ENCODE measurements at places on chromosomes 3 and 15.

GRCh38 chr15:42582569-42583375, 7.4 kb downstream of the STARD9 start:
- no peak for DNase-seq

GRCh38 chr3:129502641-129503408, 25.6 kb upstream of the RHO start:
- no peak for DNase-seq

- DNase-seq = no peak
These were observed 100.8 kb downstream of the NEO1 start for GRCh38 chr15:73153024-73153423.

DNA sequence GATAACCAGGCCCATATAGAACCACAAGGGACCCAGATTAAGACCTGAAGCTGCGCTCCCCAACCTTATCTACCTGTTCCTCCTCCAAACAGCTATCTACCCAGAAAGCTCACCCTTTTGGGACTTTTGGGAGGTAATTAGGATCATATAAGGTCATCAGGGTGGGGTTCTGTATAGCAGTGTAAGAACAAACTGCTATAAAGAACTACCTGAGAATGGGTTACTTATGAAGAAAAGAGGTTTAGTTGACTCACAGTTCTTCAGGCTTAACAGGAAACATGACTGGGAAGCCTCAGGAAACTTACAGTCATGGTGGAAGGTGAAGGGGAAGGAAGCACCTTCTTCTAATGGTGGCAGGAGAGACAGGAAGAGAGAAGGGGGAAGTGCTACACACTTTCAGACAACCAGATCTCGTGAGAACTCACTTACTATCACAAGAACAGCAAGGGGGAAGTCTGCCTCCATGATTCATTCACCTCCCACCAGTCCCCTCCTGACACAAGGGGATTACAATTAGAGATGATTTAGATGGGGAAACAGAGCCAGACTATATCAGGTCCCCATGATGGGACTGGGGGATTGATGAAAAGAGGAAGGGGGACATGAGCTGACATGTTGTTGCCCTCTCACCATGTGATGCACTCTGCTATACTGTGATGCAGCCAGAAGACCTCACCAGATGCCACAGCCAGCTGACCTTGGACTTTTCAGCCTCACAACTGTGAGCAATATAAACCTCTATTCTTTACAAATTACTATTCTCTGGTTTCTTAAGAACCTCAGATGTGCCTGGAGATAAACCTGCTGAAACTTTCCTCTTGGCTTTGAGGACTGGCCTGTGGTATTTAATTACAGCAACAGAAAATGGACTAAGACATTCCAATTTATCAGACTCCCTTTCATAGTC, 15.3 kb upstream of the FMN1 start:
- no peak for DNase-seq

- no peak for DNase-seq
These were observed 312.9 kb downstream of the RBMS3 start for GRCh38 chr3:29593802-29594201.

DNA sequence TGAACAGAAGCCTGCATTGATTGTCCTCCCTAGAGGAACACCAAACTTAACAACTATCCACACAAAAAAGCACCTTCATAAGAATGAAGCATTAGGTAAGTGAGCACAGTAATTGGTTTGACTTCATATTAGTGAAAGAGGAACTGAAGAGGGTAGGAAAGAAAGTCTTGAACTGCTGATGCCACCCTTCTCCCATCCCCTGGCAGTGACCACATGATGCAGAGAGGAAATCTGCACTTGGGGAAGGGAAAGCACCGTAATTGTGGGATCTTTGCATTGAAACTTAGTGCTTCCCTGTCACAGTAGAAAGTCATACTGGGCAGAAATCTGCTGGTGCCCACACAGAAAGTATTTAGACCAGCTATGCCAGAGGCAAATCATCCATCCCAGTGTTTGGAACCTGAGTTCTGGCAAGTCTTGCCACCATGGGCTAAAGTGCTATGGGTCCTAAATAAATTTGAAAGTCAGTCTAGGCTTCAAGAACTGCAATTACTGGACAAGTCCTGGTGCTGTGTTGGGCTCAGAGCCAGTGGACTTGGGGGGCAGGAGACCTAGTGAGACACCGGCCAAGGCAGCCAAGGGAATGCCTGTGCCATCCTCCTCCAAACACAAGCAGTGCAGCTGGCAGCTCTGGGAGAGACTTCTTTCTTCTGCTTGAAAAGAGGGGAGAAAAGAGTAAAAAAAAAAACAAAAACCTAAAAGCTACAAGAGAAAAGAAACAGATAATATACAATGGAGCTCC, 63.6 kb downstream of the SLC15A2 start:
- DNase-seq = no peak

DNA sequence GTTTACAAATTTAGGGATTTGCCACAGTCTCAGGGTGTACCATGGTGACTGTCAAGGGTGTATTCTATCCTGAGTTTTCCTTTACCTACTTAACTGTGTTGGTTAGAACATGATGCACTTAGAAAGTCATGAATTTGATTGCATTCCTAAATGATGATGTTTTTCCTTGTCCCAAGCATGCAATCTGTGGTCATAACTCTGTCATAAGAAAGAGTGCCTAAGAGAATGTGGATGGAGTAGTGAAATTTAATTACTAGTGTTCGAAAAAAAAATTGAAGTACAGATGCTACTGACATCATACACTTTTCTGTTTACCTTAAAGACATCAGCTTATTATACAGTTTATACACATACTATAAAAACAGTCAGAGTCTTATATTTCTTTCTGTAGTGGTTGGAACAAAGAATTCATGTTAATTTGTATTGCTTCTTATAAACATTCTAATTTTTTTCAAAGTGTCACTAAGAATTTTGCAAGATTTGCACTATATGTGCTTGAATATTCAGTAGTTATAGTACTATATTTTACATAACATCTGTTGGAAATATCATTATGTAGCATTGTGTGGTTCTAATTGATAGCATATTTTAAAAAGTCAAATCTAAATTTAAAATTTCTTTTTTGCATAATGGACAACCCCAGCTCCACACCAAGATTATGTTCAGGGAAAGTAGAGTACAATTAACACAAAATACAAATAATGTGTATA, 231.3 kb upstream of the KCNMB2 start:
- peak; percentile 86 for DNase-seq

DNA sequence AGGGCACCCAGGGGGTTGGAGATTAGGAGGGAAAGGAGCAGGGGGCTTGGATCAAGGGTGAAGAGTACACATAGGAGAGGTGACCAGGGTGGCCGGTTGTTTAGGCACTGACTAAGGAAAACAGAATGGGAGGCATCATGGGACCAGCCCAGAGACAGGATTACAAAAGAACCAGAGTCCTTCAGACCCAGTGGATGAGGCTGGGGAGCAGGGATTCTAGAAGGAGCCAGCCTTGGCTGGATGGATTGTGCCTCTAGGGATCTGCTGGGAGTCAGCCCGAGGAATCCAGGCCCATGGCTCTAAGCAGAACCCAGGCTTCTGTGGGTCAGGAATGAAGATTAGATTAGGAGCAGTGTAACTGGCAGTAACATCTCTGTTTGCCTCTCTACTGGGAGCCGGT, 98.6 kb downstream of the ARNT2 start:
- DNase-seq = no peak

DNA sequence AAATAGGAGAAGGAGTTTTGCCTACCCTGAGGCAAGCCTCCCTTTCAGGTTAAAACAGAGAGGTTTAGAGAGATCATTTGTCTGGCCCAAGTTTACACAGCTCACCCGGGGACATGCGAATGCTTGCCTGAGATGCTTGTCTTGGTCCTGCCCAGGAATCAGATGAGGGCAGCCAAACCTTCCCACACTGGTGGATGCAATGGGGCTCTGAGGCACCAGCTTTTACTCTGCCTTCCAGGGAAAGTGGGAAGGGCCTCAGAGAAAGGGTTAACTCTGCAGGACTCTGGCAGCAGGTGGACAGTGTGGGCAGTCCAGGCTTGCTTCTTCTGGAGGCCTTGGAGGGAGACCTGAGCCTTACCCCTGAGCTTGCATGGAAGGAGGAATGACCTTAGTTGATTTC, 90.0 kb downstream of the LRRK1 start:
- DNase-seq = no peak

DNA sequence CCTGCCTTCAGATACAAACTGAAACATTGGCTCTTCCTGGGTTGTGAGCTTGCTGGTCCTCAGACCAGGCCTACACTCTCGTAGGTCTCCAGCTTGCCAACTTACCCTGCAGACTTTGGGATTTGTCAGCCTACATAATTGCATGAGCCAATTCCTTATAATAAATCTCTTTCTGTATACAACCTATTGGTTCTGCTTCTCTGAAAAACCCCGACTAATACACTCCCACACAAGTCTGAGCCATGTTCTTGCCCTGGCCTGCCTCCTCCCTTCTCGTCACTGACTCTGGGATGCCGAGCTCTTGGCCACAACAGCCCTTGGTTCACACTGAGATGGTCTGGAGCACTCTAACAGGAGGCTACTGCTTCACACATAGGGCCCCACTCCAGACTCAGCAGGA, 9.5 kb downstream of the CYP19A1 start:
- DNase-seq = no peak

GRCh38 chr3:55174747-55175146, 246.9 kb upstream of the LRTM1 start:
- no peak for DNase-seq

- DNase-seq = peak; percentile 33
These were observed 97.5 kb downstream of the RFTN1 start for GRCh38 chr3:16415911-16416476.

GRCh38 chr15:100902436-100903167, 16.6 kb upstream of the LRRK1 start:
- DNase-seq = peak; percentile 81

DNA sequence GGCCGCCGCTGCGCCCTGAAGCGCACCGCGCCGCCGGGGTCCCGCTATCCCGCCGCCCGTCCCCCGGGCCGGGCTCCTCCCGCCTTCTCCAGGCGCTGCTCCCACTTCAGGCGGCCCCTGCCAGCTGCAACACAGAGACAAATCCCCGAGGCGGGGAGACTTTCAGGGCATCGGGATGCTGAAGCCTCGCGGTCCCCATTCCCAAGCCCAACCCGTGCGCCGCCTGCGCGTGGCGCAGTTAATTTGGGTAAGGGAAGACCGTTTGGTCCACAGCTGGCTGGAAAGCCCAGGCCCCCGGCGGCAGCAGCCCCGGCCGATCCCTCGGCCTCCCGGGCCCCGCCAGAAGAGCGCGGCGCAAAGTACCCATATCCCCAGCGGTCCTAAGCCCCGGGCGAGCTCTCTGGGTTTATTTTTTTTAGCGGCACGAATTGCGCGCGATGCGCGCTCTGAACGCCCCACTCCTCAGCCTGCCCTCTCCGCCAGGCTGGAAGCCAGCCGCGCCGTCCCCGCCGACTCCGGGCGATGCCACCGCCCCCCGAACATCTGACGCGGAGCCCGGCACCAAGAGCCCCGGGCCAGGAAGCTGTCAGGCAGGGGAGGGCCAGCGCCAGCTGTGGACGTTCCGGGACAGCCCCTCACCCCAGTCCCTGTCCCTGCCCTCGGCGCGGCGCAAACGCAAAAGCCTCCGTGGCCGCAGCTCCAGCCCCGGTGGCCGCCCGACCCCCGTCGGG, 517 bp downstream of the FBN1 start:
- DNase-seq = peak; percentile 65

GRCh38 chr15:26234976-26235767, 372.0 kb upstream of the ATP10A start:
- no peak for DNase-seq

DNA sequence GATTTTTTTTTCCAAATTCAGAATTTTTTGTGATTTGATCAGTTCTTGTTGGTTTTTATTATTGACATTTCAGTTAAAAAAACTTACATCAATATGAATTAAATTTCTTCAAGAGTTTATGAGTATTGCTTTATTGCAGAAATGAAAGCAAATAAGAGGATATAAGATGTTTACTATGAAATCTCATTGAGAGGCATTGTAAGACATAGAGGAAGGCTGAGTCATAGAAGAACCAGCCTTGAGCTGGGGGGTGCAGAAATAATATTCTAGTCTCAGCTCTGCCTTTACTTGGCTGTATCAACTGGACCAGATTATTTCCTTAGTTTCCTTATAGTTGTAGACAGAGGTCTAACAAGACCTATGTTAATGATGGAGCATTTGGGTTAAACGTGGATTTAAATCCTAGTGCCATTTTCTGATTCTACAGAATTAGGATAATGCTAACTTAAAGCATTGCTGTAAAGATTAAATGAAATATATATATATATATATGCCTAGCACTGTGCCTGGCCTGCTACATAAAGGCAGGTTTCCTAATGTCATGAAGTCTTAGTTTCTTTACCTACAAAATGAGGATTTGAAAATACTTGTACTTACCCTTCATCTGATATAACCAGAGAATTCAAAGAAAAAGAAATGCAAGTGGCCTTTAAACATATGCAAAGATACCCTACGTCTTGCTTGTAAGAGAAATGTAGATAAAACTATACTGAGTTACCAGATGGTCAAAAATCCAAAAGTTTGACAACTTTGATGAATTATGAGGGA, 7.3 kb downstream of the FAM98B start:
- peak; percentile 41 for DNase-seq

DNA sequence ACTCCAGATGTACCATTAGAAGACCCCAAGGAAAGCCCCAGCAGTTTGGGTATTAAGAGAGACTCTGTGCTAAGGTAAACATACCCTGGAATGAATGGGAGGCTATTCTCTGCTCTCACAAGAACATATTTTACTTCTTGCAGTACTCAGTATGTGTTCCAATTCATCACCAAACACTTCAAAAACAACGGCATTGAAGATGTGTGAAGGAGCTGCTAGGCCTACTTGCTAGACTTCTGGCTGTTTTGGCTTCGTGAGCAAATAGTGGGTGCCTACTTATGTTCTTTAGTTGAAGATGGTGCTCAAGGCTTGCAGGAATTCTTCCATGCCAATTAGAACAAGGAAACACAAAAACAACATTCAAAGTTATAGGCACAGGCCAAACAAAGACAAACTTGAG, 514.5 kb downstream of the ROBO1 start:
- DNase-seq = no peak

- no peak for DNase-seq
These were observed 40.7 kb downstream of the RAB27A start for GRCh38 chr15:55248895-55249294.

DNA sequence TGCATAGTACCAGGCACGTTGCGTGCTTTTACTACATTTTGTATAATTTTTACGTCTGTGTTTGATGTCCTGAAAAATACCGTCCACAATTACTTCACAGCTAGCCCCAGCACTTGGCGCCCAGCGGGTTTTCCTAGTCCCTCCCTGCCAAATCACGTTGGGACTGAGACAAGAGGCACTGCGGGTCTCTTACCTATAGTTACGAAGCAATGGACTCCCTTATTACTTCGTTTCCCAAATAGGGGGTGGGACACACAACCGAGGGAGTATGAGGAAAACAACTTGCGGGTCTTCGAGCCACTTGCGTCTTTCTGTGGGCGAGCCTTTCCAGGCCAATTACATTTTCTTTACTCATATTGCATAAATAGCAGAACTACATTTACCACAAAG, 620 bp upstream of the CMSS1 start:
- no peak for DNase-seq

DNA sequence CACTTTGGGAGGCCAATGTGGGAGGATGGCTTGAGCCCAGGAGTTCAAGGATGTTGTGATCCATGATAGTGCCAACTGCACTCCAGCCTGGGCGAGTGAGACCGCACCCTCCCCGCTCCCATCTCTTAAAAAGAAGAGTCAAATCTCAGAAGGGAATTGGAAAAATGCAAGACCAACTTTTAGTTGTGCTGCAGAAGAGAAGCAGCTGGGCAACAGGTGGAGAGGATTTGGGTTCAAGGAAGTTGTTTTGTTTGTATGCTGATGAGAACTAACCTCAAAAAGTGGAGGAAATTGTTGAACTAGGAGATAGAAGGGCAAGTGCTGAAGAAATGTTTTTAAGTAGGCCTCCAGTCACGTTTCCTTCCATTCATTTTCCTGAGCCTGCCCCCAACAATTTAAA, 12.8 kb upstream of the PDCD7 start:
- DNase-seq = no peak
